GM23248 (cell line): ENCODE measurements at places on chromosomes 4 and X. TPM values are rescaled to one million over a fixed set of nuclear protein-coding genes. Genes with fewer than 3 reads are reported as not detected.

DNA sequence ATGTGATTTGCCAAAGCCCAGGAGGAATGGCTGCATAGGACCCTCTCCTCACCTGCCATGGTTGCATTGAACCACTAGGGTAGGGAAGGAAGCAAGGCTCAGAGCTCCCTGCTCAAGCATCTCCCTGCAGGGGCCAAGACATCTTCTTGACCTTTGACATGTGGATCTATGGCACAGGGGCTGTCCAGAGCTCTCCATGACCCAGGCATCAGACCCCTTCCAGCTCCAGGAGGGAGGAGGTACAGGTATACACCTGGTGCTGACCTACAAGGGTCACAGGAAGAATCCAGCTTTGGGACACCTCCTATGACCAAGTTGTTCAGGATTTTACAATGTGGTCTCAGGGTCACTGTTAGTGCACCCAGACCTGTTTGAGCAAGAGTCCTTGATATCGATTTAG, 23.2 kb upstream of the ASMTL start:
- DNase-seq, result no peak

GRCh38 chr4:3079694-3080123, 5.2 kb downstream of the HTT start:
- no peak for DNase-seq

DNA sequence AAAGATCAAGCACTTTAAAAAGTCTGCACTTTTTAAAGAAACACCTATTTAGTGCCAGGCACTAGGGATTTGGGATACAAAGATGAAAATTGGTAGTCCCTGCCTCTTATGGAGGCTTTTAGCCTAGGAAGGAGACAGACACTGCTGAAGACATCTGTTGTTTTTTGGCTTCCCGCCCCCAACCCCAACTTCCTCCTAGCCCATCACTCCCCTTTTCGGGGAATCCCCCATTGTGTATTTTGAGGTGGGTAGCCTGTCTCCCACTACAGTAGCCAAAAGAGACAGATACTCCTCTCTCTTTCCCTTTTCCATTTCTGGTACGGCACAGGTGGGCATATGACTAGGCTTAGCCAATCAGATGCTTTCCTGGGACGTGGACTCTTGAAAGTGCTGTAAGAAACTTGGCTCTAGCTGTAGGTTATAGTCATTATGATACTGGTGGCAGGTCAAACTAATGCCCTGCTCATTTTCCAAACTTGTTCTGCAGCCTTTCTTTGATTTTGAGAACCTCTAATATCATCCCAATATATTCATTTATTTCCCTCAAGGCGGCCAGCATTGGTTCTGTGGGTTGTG, 194.6 kb upstream of the RBPJ start:
- DNase-seq, result no peak

GRCh38 chr4:148375584-148375983, 66.6 kb downstream of the NR3C2 start:
- no peak for DNase-seq

- DNase-seq, result no peak
Measured at GRCh38 chrX:67673741-67674274, 130.0 kb downstream of the AR start.

DDIT4L gene
- 3.5 and 3.7 TPM in 2 replicates for polyA plus RNA-seq

GRCh38 chr4:120432301-120432860, 365.7 kb upstream of the MAD2L1 start:
- DNase-seq, result no peak

- DNase-seq, result peak; percentile 20
Measured at GRCh38 chr4:84568496-84568895, 14.4 kb upstream of the CDS1 start.

CCSER1 gene
- polyA plus RNA-seq, result not detected in 2 replicates

XPNPEP2 gene
- 0.56 and 0.74 TPM in 2 replicates for polyA plus RNA-seq

LGI2 gene
- not detected in 2 replicates for polyA plus RNA-seq

DNA sequence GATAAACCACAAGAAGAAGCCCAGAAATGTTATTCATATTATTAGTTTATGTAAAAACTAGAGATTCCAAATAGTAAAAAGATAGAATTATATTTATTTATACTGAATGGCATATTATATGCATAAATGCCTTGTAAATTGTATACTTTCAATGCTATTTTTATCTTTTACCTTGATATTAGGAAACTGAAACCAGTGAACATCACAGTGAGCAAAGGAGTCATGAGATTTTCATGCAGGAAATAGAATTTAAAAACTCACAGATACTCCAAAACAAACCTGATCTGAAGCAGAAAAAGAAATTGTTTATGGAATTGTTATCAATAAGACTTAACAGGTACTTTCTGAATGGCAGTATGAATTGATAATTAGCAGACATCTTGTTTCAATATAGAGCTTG, 207.3 kb upstream of the CENPE start:
- no peak for DNase-seq

GRCh38 chr4:673349-674091, 556 bp downstream of the ATP5ME start:
- DNase-seq, result peak; percentile 74

GRIPAP1 gene
- 16.5 and 21.8 TPM in 2 replicates for polyA plus RNA-seq

GRCh38 chr4:55117511-55117910, 7.9 kb downstream of the KDR start:
- DNase-seq, result no peak

KCNE5 gene
- 0.13 TPM in 1 of 2 replicates, not detected in the other for polyA plus RNA-seq
